D341Med (cell line): ENCODE measurements at places on chromosomes 3 and 15.

GRCh38 chr3:73624821-73625665 lies at the start of gene PDZRN3:
PDZRN3 (minus strand) TSS chr3:73624941.
- DNase-seq: peak; percentile 54

DNA sequence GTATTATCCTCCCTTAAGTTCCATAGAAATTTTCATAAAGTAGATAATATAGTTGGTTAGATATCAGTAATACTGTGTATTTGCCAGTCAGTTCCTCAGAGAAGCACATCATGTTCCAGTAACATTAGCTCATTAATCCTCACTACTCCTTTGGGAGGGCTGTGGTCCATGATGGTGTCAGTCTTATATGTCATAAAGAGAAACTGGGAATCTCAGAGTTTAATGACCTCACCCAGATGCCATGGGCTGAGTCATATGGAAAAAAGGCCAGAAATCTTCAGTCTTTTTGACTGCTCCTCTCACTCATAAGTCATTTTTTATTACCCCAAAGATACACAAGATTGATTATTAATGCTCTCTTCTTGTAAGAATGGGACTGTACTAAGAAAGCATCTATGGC lies 188.6 kb downstream of the CHL1 start:
- no peak for DNase-seq

DNA sequence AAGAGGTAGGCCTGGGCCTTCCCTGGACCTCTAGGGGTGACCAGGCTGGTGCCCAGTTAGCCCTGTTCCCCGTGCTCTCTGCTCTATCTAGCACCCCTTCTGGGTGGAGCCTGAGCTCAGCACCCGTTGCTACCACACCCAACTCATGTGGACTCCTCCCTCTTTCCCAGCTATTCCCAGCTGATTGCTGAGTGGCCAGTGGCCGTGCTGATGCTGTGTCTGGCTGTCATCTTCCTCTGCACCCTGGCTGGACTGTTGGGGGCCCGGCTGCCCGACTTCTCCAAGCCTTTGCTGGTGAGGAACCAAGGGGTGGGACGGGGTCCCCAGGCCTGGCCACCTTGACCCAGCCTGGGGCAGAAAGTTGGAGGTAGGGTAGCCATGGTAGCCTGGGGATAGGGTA lies 6.2 kb downstream of the DISP2 start:
- DNase-seq: no peak

- DNase-seq: no peak
Observed at GRCh38 chr3:27097182-27097581, 272.0 kb downstream of the NEK10 start.

- no peak for DNase-seq
Observed at GRCh38 chr3:193310914-193311723, 67.4 kb downstream of the ATP13A5 start.

- DNase-seq: no peak
Observed at GRCh38 chr15:50377867-50378751, 23.1 kb upstream of the GABPB1 start.

DNA sequence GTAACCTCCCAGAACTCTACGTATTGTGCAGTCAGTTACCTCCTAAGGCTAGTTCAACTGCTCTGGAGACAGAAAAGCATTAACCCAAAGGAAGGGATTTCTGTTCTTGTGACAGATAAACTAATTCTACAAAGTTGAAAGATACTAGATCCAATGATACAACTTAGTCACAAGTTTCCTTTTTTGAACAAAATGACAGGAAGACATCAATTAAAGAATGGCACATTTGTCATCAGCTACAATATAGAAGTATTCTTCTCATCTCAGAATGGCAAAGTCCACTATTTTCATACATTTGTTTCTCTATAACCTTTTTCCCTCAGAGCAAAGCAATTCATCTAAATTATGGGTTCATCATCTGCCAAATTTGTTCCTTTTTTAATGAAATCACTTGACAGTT lies 43.7 kb downstream of the ISL2 start:
- DNase-seq: no peak

DNA sequence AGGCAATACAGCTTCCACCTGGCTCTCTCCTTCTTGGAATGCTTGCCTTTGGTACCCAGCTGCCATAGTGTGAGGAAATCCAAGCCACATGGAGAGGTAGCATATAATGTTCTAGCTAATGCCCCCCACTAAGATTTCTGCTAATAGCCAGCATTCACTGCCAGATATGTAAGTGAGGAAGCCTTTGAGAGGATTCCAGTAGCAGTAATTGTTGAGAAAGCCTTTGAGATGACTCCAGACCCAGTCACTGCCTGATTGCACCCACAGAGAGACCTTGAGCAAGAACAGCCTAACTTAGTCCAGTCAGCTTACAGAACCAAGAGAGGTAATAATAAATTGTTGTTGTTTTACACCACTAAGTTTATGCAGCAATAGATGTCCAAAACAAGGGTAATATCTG lies 63.1 kb downstream of the STRIT1 start:
- no peak for DNase-seq

DNA sequence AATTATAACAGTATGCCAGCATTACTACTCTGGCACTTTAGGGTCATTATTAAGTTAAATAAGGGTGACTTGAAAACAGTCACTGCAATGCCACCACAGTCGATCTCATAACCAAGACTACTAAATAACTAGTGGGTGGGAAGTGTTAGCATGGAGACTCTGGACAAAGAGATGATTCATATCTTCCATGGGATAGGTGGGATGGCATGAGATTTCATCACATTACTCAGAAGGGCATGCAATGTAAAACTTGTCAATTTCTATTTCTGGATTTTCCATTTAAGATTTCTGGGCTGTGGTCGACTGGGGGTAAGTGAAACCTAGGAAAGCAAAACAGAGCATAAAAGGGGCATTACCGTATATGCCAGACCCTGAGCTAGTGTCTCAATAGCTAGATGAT lies 538.9 kb upstream of the GRM7 start:
- no peak for DNase-seq

GRCh38 chr3:45515999-45516725 lies 78.4 kb upstream of the LIMD1 start:
- no peak for DNase-seq

DNA sequence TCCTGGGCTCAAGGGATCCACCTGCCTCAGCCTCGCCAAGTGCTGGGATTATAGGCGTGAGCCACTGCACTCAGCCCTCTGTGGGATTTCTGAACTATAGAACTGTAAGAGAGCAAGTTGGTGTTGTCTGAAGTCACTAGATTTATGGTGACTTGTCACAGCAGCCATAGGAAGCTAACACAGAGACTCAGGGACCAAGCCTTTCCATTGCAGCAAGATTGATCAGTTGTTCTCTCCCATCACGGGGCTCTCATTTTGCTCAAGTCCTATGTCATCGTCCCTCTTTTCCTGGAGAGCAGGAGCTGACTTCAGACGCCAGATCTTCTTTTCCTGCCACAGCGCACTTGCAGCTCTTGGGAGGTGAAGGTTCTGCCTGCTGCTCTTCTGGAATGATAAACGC lies 61.0 kb downstream of the APBA2 start:
- DNase-seq: no peak

GRCh38 chr3:149115114-149115513 lies 14.3 kb upstream of the HPS3 start:
- no peak for DNase-seq

GRCh38 chr3:28745436-28745835 lies 396.8 kb upstream of the AZI2 start:
- DNase-seq: no peak

DNA sequence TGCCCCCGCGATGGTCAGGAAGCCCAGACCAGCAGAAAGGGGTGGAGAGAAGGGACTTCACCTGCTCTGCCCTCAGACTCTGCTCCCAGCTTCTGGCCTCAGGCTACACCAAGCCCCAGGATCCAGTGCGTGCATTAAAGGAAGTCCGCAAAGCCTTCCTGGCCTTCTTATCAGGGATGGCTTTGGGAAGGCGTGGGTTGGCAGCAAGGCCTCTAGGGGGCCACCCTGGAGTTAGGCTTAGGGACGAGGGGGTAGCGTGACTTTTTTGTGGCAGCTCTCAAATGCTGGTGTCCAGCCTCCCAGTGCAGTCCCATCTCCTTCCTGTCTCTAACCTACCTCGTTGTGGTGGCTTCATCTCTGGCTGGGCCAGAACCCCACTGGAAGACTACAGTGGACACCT lies 18.9 kb upstream of the RPL29 start:
- DNase-seq: peak; percentile 59

GRCh38 chr3:30685267-30685667 lies 78.9 kb downstream of the TGFBR2 start:
- DNase-seq: no peak

DNA sequence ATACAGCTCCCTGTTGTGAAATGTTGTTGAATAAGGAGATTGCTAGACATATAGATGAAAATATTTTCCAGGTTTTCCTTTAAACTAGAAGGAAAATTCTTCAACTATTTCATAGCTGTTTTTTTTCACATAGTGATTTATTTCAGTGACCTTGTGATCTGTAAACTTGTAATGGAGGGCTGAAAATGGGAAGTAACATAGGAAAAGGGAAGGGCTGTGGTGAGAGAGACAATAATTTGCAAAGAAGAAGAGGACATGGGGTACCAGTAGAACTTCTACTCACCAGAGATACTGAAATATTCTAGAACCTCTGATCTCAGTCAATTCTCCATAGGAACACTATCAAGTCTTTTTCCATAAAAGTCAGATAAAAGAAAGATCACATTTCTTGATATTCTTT lies 60.4 kb downstream of the PLS1 start:
- no peak for DNase-seq

DNA sequence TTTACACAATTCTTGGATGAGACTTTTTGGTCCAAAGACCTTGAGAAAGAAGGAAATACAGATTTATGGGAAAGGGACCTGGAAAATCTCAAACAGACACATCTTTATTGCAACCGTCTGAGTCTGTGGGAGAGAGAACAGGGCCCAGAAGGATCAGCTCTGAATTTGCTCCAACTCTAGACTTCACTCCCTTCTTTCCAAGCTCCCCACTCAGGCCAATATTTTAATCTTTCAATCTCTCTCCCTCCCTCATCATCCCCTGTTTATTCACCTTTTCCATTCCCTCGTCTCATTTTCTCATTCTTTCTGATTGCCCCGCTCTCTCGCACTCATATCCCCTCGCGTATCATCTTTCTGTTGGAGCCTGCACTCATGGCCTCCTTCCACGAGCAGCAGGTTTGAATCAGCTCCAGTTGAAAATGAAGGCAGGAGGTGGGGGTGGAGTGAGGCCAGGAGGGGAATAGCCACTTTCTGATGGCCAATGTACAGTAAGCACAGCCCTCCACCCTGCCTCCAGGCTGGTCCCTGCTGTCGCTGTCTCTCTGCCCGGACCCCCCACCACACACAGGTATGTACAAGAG lies 63.6 kb upstream of the BOC start:
- DNase-seq: no peak

GRCh38 chr3:112391648-112392047 lies 58.7 kb downstream of the CD200 start:
- DNase-seq: no peak

DNA sequence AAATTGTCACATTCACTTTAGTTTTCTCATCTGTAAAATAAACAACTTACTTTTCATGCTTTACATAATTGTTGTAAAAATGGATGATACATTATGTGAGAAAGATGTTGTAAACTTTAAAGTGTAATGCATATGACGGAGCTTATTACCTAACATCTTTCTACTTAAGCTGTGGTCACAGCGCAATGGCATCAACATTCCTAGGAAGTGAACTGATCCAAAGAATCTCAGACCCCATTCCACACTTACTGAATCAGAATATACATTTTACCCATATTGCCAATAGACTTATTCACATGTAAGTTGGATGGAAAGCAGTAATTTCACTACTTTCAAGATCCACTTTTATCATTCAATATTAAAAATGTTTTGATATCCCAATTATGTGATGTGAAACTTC lies 497.5 kb downstream of the FGF12 start:
- no peak for DNase-seq

DNA sequence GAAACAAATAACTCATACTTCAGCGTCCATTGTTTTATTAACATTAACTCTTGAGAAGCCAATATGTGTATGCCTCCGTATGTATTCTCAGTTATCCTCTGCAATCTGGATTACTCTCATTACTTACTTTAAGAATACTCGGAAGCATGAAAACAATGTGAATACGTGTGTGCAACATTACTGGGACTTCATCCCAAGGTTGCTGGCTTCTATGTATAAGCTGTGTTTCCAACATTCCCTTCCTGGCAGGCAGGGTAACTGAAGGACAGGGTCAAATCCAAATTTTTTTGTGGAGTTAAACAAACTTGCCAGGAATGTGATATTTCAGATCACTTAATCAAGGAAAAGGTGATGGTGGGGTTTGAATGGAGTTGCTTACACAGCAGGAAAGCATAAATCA lies 34.5 kb upstream of the NR1I2 start:
- no peak for DNase-seq

- DNase-seq: no peak
Observed at GRCh38 chr15:33101036-33101435, 93.5 kb downstream of the FMN1 start.

- no peak for DNase-seq
Observed at GRCh38 chr3:108863799-108864135, 41.2 kb downstream of the TRAT1 start.
